ENCODE measurements at places on chromosomes 3 and 15.

- peak; percentile 56 for DNase-seq
These were observed 60.3 kb downstream of the DIPK2A start for GRCh38 chr3:144031938-144032337.

DNA sequence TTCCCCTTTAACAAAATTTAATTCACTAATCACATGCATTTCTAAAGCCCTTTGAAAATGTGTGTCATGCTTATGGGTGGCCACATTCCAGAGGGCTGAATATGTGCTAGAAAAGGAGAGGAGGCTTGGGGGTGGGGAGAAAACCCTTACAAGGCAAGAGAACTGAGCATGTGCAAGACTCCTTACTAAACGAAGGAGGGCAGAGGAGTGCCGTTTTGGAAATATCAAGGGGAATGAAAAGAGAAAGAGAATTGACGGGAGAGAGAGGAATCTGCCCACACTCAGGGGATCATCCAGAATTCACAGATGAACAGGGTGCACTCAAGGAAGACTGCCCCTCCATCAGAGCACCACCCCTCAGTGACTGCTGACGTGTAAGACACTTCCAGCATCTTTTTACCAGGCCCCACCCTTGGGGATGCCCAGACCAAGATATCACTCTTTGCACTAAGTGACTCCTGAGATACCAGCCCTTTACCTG lies 37.9 kb upstream of the TSC22D2 start:
- peak; percentile 97 for DNase-seq

DNA sequence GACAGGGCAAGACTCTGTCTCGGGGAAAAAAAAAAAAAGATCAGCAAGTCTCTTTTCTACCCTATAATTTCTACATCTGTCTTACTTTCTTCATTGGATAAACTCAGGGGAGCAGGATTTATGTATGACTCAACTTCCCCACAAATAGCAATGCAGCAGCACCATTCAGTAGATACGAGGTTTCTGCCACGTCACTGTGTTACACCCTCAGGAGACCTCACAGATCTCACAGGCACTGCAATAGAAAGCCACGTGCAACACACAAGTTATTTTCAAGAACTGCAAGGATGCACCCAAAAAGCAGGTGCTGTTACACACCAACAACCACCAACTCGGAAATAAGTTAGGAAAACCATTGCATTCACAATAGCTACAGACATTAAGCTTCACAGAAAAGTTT lies 30.2 kb downstream of the TSPAN3 start:
- no peak for DNase-seq

DNA sequence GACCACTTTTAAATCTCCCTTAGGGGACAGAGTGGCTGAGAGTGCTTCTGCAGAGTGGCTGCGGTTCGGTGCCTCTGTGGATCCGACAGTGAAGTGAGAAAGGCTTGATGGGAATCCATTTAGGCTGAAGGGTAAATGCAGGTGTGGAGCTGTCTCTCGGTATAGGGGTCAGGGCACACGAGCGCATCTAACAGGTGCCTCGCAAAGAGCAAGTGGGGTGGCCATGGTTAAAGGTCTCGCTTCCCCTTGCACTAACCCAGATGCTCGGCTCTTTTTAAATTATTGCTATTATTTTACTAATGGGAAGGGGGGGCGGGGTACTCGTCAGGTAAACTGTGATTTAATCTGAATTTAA lies 598 bp upstream of the GJD2 start:
- DNase-seq, result no peak

DNA sequence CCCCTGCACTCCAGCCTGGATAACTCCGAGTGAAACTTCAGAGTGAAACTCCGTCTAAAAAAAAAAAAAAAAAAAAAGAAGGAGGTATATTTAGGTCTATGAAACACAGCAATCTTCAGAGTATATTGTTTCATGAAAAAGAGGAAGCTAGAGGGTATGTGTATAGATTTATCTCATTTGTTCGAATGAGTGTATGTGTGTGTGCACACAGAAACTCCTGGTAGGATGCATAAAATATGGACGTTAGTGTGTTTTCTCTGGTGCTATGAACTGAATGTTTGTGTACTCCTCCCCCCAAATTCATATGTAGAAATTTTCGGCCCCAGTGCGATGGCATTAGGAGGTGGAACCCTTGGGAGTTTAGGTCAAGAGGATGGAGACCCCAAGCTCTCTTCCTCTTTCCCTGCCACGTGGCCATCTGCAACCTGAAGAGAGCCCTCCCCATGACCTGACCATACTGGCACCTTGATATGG lies 98.6 kb upstream of the KLF13 start:
- DNase-seq, result no peak

- no peak for DNase-seq
These were observed 77.0 kb downstream of the MAGI1 start for GRCh38 chr3:65961733-65962132.

GRCh38 chr3:111605018-111605417 lies 9.9 kb upstream of the ZBED2 start:
- peak; percentile 13 for DNase-seq
